ENCODE measurements at places on chromosomes 13 and 19.
A peak's percentile ranks its signal among the peaks of the same experiment; 100 is the strongest.

- DNase-seq = no peak
Measured at GRCh38 chr19:7921302-7921966, 1.3 kb downstream of the SNAPC2 start.

DNA sequence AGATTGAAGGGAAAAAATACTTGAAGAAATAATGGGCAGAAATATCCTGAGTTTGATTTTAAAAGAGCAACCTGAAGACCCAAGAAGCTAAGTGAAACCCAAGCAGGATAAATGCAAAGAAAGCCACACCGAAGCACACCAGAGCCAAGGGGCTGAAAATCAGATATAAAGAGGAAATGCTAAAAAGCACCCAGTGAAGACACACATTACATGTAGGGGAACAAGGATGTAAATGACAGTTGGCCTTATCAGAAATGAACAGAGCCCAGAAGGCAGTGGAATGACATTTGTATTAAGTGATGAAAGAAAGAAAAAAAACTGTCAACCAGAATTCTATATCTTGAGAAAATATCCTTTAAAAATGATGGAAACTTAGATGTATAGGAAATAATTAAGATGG lies 139.1 kb downstream of the SLC7A1 start:
- no peak for DNase-seq

DNA sequence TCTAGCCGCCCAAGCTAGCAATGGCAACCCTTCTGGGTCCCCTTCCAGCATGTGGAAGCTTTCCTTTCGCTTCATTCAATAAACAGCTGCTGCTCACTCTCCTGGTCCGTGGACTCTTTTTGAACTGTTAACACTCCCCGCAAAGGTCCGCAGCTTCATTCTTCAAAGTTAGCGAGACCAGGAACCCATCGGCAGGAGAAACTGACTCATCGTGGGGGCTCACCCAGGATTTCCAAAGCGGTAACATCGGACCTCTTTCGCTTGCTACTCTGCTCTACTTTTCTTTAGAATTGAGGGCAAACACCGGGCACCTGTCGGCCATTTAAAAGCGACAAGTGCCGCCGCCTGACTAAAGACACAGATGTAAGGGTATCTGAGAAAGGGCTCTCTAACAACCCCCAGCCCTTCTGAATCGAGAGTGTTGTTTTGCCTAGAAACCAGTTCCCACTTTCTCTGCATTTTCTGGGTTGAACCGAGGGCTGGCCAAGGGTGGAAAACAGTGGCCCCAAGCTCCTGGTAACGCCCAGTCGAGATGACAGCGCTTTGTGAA lies 5.8 kb downstream of the UBA52 start:
- DNase-seq = no peak

- no peak for DNase-seq
Measured at GRCh38 chr19:4149518-4150288, 3.7 kb upstream of the CREB3L3 start.

DNA sequence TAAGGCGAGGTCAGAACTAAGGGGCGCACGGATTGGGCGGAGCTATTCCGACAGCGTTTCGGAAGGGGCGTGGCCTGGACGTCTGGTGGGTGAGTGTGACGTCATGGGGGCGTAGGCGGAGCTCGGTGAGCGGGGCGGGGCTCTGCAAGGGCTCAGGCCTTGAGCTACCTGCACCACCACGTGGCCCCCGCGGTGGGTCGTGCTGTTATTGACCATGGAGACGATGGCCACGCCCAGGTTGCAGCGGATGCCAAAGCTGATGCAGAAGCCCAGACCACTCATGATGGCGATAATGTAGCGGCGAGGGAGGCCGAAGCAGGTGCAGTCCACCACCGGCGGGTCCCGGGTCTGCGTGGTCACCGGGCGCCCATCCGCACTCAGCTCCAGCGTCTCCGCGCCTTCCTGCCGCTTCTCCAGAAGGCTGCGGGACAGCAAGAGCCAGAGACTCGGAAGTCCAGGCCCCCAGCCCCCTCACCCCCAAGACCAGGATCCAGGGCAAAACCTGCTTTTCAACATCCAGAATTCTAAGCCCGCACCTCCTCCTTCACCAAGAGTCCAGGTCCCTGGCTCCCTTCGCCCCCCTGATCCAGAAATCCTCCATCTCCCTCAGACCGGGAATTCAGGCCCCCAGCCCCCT lies 4.8 kb downstream of the SLC17A7 start:
- peak; percentile 81 for DNase-seq

DNA sequence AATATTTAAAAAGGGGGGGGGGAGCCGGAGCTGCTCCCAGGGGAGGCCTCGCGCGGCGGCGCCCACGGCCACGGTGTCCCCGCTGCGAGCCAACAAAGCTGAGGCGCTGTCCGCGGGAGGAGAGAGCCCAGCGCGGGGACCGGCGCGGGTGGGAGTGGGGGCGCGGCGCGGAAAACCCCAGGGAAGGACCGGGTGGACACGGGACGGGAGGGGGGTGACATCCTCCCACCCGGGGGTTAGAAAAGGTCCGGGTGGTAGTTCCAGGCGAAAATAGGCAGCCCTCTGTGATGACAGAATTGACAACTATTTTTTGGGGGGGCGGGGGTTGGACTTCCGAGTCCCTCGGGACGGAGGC lies 11.1 kb upstream of the SOX1 start:
- no peak for DNase-seq
